ENCODE measurements at places on chromosomes 2 and 18. TPM values are rescaled to one million over a fixed set of nuclear protein-coding genes. Genes with fewer than 3 reads are reported as not detected.

The CBLN2 gene
- total RNA-seq: 49.0 TPM

The DES gene
- total RNA-seq: 2.1 TPM

DNA sequence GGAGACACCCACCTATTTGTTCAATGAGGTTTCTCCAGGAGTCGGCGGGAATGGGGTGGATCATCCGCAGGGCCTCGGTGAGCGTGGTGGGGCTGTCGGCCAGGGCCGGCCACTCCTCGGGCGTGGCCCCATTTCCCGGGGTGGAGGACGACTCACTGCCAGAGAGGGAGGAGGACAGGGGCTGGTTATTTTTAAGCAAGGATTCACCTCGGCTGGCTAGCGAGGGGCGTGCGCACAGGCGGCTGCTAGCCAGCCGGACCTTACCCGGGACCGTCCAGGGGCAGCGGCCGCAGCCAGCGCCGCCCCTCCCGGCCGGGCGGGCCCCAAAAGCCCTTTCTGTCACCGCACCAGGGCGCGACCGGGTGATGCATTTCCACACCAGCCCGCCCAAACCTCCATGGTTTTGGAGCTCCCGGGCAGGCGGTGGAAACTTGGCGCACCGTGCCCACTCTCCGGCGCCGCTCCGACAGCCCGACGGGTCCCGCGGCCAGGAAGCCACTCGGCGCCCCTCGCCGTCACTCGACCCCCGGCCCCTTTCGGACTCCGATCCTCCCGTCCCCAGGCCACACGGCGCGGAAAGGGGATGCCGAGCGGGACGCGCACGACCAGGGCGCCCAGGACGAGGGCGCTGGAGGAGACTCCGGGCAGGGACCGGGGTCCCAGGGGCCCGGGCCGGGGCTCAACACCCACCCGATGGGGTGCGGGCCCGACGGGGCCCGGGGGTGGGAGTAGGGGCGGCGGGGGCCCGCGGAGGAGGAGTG, 57.1 kb downstream of the SNORC start:
- no peak for DNase-seq

- DNase-seq: no peak
Observed at GRCh38 chr2:118939994-118940393, 2.0 kb upstream of the MARCO start.

DNA sequence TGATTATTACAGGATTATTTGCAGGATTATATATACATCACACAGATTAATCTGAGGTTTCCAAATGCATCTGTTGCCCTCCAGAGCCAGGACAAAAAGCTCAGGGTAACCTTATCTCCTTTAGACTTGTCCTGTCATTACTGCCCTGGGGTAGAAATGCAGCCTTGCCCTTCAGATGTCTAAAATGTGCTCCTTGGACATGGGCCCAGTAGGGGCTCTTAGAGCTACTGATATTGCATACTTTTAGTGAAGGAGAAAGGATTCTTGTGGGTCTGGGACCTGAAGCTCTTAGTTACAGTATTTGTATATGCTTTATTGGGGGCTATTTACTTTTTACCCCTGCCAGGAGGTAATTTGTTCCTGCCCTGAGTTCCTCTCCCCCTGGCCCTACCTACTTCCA, 56.1 kb downstream of the PRKRA start:
- no peak for DNase-seq

- no peak for DNase-seq
Observed at GRCh38 chr2:73528688-73529087, 113.5 kb downstream of the NAT8 start.

DNA sequence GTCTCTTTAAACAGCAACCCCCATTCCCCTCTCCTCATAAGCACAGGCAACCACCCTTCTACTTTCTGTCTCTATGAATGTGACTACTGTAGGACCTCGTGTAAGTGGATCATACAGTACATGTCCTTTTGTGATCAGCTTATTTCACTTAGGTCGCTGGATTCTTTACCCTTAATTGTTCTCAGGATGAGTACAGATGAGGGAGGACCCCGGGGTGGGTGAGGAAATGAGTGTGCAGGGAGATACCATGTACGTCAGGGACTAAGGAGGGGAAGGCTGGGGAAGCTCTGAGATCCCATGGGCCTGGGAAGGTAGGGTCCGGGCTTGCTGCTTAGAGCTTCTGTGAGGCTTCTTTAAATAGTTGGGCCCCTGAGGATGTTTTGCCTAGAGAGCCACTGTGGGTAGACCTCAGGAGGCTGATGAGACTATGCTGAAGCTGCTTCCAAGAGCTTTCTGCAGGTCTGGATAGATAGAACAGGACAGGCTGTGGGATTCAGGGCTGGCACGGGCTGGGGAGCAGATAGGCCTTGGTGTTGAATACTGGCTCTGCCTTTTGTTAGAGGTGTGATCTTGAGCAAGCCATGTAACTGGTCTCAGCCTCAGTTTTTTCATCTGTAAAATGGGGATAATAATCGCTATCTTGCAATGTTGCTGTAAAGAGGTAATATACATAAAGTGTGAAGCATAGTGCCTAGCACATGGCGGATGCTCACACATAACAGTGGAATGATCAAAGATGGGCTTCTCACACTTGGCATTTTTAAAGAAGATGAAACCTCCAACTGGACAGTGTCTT, 155.3 kb downstream of the PRKCE start:
- no peak for DNase-seq

Data from dorsolateral prefrontal cortex (tissue), 122 donors.